T-helper 17 cell (primary cell): ENCODE measurements at places on chromosomes 2 and 18.

DNA sequence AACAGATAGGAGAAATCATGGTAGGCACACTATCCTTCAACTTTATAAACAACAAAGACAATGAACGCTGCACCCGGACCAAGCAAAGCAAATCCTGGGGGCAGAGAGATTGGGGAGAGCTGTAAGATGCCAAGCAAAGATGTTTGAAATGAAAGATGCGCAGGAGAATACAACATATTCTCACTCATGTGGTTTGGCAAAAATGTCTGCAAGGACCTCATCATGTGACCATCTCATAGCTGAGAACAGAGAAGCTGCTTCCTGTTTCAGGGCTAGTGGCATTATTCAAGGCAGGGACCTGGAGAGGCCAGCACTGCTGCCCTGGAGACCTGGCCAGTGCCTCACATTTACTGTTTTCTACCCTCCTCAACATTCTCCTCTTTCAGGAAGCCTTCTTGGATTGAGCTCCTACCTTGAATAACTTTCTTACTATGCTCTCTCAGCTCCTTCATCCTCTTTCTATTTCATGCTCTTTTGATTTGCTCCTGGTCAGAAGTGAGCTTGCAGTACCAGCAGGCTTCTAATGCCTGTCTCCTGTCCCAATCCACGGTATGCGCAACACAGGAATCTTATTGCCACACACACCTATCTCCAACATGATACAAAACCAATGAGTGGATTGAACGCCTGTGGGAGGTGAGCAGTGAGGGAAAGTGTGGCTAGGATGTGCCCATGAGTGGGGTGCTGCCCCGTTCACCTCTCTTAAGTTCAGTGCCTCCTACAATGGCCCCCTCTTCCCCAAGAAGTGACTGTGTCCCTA lies 133.0 kb downstream of the CELF4 start:
- no peaks in the 10 kb centered on the region for H3K4me1 ChIP-seq
- H3K4me3 ChIP-seq, result no peak overlapping the region
- no peaks in the 10 kb centered on the region for H3K36me3 ChIP-seq

GRCh38 chr2:61845320-61845719 lies 8.5 kb downstream of the FAM161A start:
- H3K36me3 ChIP-seq, result peaks cover 6% of the 10 kb centered on the region
- no peak overlapping the region for H3K4me3 ChIP-seq
- peaks cover 5% of the 10 kb centered on the region for H3K4me1 ChIP-seq
- DNase-seq, result no peak

DNA sequence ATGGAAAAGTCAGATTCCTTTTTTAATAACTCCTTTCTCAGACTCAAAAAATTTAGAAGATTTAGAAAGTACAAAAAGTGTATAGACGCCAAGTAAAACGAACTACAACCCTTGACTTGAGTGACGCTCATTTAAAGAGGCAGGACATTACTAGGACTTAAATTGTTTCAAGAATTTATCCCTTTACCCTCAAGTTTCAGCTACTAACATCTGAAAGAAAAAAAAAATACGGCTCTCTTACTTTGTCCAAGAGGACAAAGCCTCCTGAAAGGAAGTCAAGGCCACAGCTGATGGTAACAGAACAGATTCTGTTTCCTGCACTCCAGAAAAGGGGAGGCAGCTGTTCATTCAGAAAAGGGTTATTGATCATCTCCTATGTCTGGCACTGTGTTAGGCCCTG lies 57.6 kb upstream of the PKDCC start:
- no peak overlapping the region for H3K27ac ChIP-seq
- peaks cover 36% of the 10 kb centered on the region for H3K27me3 ChIP-seq
- no peaks in the 10 kb centered on the region for H3K36me3 ChIP-seq

DNA sequence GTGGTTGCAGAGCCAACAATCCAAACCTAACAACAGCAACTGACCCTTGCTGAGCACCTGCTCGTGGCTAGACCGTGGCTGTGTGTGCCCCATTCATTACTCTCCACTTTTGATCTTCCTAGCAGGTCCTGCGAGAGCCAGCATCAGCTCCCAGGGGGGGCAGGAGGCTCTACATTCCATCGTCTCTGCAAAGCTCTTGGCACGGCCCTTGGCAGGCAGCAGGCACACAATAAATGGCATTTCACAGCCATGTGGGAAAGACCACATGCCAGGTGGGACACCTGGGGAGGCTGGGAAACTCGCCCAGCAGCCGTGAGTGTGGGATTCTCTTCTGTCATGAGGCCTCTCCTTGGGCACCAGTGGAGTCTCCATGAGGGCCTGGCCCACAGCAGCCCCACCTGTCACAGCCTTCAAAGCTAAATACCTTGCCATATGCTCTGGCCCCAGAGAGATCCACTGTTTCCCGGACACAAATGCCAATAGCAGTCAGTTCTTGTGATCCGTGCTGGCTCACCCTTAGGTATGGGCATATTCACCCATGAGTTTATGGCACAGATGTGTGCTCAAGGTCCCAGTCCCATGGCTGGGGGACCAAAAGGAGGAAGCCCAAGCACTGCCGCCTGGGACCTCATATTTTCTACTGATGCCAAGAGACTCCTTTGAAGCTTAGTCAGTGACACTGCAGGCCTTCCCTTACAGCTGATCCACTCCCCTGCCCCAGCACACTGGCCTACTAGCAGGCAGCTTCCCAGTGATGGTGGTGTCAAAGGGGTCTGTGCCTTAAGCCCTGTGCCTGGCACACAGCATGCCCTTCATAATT lies 6.8 kb upstream of the TEX51 start:
- DNase-seq, result no peak
- H3K36me3 ChIP-seq, result peaks cover 2% of the 10 kb centered on the region
- H3K27me3 ChIP-seq, result peaks cover 37% of the 10 kb centered on the region
- H3K27ac ChIP-seq, result no peak overlapping the region

GRCh38 chr2:23215016-23215415 lies 170.0 kb upstream of the KLHL29 start:
- H3K27me3 ChIP-seq, result peaks cover 5% of the 10 kb centered on the region
- no peaks in the 10 kb centered on the region for H3K4me1 ChIP-seq
- no peaks in the 10 kb centered on the region for H3K36me3 ChIP-seq
- no peak overlapping the region for H3K4me3 ChIP-seq
- no peak for DNase-seq
- no peak overlapping the region for H3K27ac ChIP-seq

DNA sequence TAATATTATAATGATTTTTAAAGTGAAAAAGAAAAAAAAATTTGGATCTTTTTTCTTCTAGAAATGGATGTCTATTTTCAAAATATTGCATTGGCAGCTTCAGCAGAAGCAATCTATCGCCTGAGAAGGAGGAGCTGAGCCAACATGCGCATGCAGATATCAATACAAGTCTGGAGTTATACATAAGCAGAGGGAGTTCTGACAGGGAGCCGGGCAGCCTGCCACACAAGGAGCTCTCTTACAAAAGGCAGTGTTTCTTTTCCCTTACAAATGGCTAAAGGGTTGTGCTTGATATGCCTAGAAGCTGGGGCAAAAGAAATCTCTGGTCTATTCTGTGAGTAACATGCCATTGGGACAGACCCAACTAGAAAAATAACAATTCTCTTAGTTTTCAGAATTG lies 291.9 kb upstream of the TRIB2 start:
- no peak overlapping the region for H3K27ac ChIP-seq
- DNase-seq, result no peak
- no peaks in the 10 kb centered on the region for H3K27me3 ChIP-seq
- H3K4me1 ChIP-seq, result peaks cover 16% of the 10 kb centered on the region
- H3K4me3 ChIP-seq, result no peak overlapping the region

DNA sequence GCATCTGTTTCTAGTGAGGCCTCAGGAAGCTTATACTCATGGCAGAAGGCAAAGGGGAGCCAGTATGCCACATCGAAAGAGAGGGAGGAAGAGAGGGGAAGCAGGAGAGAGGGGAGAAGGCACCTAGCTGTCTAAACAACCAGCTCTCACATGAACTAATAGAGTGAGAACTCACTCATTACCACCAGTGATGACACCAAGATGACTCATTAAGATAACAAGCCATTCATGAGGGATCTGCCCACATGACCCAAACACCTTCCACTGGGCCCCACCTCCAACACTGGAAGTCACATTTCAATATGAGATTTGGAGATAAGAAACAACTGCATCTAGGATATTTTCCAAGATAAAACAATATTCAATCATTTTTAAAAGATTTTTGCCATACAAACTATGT lies 753.9 kb upstream of the ZEB2 start:
- H3K4me3 ChIP-seq, result no peak overlapping the region
- no peak overlapping the region for H3K27ac ChIP-seq
- H3K27me3 ChIP-seq, result no peaks in the 10 kb centered on the region
- H3K36me3 ChIP-seq, result no peaks in the 10 kb centered on the region
- no peak for DNase-seq

DNA sequence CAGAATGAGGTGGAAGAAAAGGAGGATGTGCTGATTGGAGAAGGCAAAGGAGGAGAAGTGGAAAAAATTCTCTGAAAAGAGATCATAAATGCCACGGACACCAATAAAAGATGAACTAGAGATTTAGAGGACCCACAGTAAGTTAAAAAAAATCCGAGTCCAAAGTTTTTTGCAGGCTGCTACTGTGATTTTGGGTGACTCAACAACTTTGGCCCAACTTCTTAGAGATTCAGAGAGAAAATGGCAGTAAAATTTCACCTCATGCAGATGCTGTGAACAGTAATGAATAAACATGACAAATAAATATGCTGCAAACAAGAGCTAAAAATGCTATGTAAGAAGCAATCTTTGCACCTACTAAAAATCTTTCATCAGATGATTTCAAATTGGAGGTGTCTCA lies 176.9 kb upstream of the SESTD1 start:
- H3K4me1 ChIP-seq, result no peaks in the 10 kb centered on the region
- DNase-seq, result no peak
- H3K36me3 ChIP-seq, result no peaks in the 10 kb centered on the region
- peaks cover 12% of the 10 kb centered on the region for H3K27me3 ChIP-seq

- no peaks in the 10 kb centered on the region for H3K27me3 ChIP-seq
- H3K4me3 ChIP-seq, result no peak overlapping the region
- no peak for DNase-seq
Measured at GRCh38 chr2:236574424-236575145, 5.0 kb downstream of the ACKR3 start.

DNA sequence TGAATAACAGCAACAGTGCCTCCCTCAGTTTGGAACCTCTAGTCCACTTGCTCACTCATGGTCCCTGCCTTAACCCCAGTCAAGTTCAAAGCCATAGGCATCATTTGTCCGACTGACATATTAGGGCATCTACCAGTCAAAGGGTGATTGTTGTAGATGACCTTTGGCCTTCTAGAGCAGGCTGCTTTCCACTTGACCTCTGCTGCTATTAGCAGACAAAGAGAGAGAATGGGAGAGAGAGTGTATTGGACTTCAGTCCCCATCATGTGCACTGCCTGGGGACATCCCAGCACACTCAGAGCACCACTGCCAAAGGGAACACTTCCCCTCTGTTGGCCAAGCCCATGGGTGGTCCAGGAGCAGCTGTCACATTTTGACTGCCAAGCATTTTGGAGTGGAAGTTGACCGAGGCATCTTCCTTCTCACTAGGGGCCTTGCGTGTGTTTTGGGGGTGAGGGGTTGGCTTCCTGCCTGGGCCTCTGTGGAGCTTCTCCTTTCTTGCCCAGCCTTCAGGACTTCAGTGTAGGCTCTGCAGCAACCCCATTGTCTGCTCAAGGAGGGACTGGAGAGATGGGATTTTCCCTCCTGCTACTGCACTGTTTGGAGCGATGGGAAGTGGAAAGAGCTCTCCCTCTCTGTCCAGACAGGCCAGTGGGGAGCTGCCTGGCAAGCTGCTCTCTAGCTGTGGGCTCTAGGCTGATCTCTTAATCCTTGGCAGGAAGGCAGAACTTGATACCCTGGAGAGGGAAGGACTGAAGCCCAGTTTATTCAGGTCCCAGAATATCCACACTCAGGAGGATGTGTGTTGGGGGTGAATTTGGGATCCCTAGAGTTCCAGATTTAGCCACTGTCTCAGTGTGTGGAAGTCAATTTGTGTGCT lies 68.1 kb downstream of the TMEM247 start:
- H3K27ac ChIP-seq, result peak overlapping the region; percentile 19
- no peak overlapping the region for H3K4me3 ChIP-seq
- DNase-seq, result no peak
- no peaks in the 10 kb centered on the region for H3K36me3 ChIP-seq

DNA sequence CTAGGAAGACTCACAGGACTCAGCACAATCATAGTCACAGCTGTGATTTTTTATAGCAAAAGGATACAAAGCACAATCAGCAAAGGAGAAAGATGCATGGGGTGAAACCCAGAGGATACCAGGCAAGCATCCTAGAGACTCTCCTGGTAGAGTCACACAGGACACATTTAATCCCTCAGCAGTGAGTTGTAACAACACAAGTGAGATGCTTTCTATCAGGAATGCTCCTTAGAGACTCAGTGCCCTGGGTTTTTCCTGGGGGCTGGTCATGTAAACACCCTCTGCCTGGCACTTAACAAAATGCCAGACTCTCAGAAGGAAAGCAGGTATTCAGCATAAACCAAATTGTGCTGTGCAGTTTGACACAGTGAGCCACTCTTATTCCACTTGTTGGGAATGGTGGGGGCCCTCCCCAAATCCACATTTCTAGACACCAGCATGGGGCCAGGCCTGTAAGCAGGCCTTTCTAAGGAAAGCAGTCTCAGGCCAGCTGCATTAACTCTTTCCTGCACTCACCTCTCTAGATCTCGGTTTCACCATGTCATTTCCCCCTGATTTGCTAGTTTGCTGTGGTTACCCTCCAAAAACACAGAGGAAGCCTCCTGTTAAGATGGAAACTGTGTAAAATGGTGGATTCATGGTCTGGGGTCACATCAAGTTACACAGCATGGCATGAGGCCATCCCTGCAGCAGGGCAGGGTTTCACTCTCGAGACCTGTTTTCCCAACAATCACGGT lies 16.9 kb upstream of the RNU4ATAC start:
- H3K36me3 ChIP-seq, result peaks cover 9% of the 10 kb centered on the region
- no peak overlapping the region for H3K4me3 ChIP-seq
- peaks cover 10% of the 10 kb centered on the region for H3K4me1 ChIP-seq
- DNase-seq, result no peak

DNA sequence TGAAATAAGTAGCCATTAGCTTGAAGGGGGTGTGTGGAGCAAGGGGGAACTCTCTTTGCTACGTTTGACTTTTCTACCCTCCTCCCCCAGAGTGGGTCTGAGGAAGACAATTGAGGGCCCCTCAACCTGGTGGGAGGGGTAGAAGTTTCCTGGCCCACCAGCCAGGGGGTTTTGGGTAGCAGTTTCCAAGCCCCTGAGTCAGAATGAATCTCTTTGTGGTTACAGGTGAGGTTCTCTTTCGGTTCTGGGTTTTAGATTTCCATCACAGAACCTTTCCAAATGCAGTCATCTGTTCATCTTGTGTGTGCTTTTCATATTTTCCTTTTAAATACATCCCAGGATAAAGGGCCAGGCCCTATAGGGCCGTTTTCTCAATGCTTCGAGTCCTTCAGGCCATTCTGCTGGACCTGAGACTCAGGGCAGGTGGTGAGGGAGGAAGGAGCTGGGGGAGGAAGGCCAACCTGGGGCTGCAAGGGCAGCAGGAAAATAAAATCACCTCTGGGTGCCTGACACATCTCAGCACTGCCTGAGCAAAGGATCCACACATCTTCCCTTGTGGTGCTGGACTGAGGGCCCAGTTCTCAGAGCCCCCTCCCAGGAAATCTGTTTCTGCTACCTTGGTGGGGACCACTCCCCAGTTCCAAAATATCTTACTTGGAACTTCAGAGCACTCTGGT lies 4.7 kb downstream of the LBH start:
- no peak for DNase-seq
- H3K36me3 ChIP-seq, result peaks cover 18% of the 10 kb centered on the region
- H3K4me3 ChIP-seq, result peak overlapping the region; percentile 61
- peak overlapping the region; percentile 91 for H3K27ac ChIP-seq
- H3K27me3 ChIP-seq, result no peaks in the 10 kb centered on the region
